ENCODE measurements at places on chromosomes 2 and 18.

DNA sequence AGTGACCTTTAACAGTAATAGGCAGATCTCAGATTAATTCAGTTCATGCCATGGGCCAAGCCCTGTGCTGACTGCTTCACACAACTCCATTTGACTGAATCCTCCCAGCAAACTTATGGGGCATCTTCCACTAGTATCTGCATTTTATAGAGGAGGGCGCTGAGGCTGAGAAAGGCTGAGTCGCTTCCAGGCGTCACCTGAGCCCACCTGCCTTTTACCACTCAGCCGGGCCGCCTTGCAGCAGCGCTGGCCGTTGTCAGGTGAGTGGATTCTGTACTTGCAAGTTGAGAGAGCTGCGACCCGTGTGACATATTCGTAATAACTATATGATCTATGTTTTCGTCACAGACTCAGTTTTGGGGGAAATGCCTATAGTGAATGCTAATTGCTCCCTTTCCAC, 59.3 kb upstream of the B3GNT7 start:
- no peak for DNase-seq

GRCh38 chr2:30325600-30326328, 94.4 kb downstream of the LBH start:
- no peak for DNase-seq

- peak; percentile 19 for DNase-seq
These were observed 316.6 kb upstream of the NCKAP5 start for GRCh38 chr2:133884739-133885381.

- DNase-seq = no peak
These were observed 18.5 kb upstream of the POLI start for GRCh38 chr18:54250846-54251261.

GRCh38 chr2:241133436-241133820, 15.8 kb downstream of the PASK start:
- DNase-seq = no peak

GRCh38 chr2:96091711-96092572, 24.4 kb downstream of the ADRA2B start:
- DNase-seq = no peak

DNA sequence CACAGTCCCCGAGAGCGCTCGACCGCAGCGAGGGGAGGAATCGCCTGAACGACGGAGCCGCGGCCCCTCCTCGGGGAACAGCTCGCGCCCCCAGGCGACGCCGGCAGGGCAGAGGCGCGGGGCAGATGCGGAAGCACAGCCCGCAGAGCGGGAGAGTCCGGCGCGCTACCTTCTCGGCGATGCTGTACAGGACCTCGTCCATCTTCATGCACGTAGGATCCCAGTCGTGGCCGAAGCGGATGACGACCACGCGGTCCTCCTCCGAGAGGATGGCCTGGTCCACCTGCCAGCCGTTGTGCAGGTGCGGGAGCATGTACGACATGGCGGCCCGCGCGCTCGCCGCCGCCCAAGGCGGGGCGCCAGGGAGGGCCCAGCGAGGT, 302 bp downstream of the TXNL4A start:
- DNase-seq = peak; percentile 74

DNA sequence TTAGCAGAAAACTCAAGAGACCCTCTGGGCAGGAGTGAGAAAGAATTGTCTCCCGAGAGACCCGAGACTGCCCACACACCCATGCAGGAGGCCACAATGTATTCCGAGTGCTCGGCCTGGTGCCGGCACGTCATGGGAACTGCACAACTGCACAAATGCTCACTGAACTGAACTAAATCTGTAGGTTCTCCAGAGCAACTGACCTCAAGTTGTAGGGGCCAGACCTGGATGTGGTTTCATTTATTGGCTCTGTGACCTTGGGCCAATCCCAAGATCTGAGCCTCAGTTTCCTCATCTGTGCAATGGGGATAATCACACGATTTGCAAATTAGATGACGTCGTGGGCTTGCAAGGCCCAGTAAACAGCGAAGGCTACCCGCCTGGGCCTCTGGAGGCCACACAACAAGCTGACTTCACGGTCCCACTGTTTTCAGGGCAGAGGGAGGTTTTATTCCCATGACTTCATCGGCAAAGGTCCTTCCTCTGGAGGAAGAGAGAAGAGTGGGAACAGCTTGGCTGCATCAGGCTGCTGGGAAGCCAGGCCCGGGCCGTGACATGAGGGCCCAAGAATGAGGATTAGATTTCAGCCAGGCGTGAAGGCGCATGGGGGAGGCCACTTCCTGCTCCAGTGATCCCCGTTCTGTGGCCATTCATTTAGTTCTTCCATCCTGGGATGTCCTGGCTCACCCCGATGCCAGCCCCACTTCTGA, 3.6 kb upstream of the ERFE start:
- DNase-seq = no peak

GRCh38 chr2:32647180-32647651, 19.4 kb downstream of the TTC27 start:
- peak; percentile 84 for DNase-seq

GRCh38 chr18:7666195-7666776, 99.2 kb downstream of the PTPRM start:
- no peak for DNase-seq

DNA sequence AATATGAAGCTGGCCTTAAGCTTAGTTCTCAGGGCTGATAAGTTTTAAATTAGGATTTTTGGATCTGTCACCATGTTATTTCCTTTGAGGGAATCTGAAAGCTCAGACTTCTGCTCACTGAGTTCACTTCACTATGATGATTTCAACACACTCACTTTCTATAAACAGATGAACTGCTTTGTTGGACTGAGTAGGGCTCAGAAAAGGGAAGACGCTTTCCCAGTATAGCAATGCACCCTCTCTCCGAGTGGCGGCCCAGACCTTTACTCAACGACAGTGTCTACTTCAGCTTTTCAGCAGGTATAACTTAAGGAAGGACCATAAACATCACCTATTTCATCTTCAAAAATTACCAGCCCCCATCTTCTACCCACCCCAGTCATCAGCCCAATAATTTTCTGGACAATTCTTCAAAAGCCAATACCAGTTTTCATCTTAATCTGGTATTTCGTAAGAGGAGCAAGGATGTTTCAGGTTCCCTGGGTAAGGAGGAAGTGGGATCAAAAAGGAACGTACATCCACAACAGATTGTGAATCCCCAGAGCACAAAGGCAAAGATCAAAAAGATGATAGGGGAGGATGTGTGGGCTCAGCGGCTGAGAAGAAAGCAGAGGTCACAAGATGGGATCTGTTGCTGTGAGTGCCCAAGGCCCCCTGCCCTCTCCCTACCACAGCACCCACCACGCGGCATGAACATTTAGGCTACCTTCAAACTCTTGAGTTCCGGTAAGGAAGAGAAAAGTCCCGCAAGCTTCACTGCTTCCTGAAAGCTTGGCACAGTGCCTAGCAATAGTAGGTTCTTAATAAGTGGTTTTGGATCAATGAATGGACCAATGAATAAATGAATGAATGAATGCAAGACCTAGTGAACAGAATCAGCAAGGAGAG, 41.9 kb downstream of the LPIN2 start:
- DNase-seq = no peak

DNA sequence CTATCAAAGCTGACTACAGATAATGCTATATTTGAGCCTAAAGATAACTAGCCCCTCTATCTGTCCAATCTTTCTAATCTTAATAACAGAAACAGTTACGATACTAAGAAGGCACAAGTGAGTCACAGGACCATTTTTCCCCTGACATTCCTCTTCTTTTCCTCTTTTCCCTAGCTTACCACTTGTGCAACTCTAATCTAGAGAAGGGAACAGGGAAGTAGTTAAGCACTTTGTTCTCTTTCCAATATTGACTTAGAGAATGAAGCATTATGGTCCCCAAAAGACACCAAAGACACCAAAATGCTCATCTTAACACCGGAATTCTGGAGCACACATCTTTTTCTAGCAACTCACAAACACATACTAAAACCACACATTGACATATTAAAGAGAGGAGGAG, 1.8 kb downstream of the PDE11A start:
- peak; percentile 25 for DNase-seq

Measured in GM23248 (cell line).